ENCODE measurements at places on chromosomes 5 and 9.

DNA sequence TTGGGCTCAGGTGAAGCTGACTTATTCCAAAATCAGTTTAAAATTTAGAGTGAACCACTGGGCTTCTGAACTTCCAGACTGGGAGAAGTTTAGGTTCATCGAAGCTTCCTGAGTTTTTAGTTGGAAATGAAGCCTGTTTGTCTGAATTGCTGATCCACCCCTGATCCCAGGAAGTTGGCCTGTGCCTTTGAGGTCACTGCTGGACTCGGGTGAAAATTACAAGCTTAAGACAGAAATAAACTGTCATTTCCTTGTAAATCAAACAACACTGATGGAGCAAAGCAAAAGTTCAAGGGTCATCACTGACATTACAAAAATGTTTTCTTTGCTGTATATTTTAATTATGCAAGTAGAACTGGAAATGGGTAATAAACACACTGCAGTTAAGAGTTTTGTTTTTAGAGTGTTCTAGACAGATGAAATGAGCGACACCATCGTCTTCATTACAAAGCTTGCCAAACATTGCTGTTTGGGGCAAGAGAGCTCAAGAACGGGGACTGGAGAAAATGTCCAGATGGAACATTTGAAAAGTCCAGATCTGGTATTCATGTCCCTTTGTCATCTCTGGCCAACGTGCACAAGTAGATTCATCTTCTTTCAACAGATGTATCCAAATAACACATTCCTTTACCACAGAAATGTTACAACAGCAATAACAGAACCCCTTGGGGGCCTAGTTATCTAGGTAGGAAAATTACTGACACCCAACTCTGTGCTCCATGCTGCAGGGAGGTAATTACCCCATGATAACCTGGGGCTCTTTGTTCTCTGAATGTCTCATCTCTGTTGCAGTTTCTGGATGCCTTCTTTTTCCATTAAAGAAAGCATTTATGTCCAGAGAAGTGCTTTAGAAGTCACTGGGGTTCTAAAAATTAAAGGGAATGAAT lies 142.4 kb upstream of the ERCC6L2 start:
- DNase-seq = no peak

GRCh38 chr9:122377241-122378164 lies 6.7 kb downstream of the PTGS1 start:
- DNase-seq = no peak

GRCh38 chr9:118273048-118273447 lies 568.8 kb downstream of the TLR4 start:
- no peak for DNase-seq

GRCh38 chr5:149789835-149790234 lies 59.7 kb downstream of the PPARGC1B start:
- DNase-seq = no peak

GRCh38 chr5:65760504-65761275 lies 38.7 kb downstream of the NLN start:
- DNase-seq = peak; percentile 28

DNA sequence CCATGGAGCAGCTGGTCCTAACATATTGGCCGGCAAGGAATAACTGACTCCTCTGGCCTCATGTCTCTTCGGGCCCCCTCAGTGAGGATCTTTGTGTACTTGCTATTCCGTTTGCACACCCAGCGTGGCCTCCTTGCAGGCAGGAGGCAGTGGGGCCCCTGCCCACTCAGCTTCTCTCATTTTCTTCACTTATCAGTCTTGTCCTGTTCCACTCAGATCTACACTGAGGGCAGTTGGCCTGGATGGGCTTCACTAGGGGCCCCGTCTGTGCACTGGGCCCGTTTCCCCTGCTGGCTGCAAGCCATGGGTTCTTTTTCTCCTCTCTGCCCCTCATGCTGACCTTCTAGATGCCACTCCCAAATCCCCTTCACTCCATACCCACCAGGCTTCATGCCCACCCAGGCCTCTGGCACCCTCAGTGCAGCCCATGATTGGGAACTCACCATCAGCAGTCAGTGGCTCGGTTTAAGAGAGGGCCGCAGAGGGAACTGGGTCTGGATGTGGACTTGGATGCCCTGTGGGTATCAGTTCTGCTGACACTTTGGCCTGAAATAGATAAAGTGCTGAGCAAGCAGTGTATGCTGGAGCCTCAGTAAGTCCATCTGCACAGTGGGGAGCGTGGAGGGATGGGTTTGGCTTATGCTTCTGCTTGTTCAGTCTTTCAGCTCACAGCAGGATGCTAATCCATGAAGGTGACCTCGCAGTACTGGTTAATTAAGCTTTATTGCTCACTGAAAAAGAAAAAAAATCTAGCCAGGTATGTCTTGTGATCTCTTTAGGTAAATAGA lies 57.9 kb downstream of the ERBIN start:
- no peak for DNase-seq

DNA sequence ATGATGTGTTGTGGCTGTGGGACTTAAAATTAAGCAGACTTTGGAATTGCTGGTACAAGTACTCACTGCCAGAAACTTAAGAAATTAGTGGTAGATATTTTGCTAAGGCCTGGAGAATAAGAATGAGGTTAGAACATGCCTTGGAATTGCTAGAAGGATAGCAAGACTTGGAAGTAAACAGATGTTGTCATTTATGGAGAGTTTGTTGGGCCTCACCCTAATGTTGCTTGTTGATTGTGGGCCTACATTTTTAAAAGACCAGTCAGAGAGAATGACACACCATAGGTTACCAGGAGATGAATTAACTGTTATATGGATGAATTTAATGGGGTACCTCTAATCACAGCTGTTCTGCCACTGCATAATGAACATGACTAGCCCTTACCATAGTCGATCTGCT lies 120.1 kb upstream of the GAS1 start:
- no peak for DNase-seq

DNA sequence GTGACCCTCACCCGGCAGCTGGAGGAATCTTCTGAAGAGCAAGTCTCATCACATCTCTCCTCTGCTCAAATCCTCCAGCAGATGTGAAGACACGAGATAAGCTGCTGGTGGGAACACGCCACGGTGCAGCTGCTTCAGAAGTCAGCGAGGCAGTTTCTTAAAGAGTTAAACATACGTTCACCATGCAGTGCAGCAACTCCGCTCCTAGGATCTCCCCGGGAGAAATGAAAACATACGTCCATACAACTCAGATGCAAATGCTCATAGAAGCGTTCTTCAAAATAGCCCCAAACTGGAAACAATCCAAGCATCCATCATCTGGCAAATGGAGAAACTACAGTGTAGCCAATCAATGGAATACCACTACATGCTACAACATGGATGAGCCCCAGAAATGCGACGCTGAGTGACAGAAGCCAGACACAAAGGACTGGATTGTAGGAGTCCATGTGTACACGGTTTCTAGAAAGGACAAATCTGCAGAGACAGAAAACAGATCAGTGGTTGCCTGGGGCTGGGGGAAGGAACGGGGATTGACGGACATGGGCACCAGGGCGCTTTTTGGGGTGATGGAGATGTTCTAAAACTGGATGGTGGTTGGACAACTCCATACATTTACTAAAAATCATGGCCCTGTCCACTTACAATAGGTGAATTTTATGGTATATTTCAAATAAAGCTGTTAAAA lies 150.6 kb downstream of the COL23A1 start:
- no peak for DNase-seq

Data from activated CD4-positive, alpha-beta T cell treated with anti-CD3 and anti-CD28 coated beads, Interleukin-2, amount 50 U/mL, for 16 hours (primary cell).